Stimulated activated CD4-positive, alpha-beta T cell treated with anti-CD3 and anti-CD28 coated beads, Interleukin-2, amount 100 ng/mL, for 48 hours (primary cell): ENCODE measurements at places on chromosomes 12 and 14.

DNA sequence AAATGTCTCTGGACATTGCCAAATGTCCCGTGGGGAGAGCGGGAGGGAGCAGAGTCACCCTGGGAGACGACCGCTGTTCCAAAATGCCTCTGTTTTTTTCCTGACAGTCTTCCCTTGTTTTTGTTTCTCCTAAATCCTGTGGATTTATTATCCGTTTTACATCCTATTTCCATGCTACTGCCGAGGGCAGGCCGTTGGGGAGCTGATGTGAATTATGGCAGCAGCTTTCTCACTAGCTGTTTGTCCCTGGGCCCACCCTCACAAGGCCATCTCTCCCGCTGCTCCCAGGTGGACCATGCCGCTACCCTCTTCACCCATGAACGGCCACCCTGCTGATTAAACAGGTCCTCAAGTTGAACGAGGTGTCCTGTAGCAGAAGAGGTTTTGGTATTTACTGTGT is 55.2 kb downstream of the FBXL14 start:
- no peak for DNase-seq

DNA sequence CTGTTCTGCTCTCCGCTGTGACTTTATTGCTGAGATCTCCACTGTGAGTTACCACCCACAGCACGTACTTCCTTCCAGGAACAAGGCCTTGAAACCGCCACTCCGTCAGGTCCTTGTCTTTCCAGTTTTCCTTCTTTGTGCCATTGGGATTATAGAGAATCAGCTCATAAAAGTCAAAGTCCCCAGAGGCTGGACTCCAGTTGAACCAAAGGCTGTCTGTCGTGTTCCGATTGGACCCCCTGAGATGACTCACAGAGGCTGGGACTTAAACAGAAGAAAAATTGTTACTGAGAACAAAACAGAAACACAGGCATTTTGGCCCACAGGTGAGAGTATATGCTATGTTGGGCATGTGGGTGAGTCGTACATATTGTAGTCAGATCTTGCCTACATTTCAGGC is 76.6 kb downstream of the PTPRB start:
- no peak for DNase-seq

GRCh38 chr14:92939699-92940098 is 16.7 kb downstream of the CHGA start:
- DNase-seq = no peak

DNA sequence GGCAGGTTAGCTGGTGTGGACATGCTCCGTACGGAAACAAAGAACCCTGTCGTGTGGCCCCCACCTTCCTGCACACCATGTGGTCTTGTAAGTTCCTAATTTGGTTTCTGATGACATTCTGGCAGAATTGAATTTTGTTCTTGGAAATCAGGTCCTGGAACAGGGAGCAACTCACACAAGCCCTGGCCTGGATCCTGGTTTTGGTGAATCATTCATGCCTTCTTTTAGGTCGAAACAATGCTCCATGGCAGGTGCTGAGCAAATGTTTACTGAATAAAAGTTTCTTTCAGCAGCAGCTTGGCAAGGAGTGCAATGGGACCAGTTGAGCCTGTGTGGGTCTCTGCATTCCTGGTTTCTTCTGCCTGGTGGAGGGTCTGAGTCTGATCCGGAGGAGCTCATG is 978.4 kb downstream of the BCL11B start:
- no peak for DNase-seq

DNA sequence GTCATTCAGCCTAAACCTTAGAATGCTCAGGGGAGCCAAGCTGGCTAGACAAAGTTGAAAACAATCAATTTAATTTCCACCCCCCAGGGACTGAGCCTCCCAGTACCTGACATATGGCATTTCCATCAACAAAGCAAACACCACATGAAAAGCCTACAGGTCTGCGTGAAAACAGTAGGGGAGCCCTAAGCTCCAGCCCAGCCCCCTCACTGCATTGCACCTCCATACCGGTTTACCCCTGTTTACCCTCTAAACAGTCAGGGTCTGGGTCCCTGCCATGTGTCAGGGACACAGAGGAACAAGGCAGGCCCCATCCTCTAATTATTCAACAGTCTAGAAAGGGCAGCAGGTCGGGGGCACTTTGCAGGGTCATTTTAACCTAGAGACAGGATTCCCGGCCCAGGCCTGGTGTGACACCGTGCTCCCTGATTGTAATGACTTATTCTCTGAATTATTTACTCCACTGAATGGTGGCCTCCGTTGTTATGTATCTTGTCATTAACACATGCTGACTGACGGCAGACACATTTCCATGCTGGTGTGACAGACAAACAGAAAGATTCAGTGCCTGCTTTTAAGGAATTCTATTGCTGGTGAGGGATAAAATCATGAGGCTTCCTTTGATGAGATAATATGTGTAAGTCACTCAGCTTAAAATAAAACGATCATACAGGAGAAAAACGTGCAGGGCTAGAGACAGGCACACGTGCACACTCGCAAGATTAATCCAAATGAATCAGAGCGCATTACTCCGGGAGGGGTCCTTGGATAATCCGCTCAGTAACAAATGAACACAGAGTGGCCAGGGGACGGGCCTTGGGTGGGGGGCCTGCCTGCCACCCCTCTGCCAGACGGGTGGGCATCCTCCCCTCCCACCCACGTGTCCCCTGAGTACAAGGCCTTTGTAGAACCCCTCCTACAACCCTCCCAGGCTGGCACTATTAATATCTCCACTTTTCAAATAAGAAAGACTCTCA is 23.2 kb downstream of the CCDC88C start:
- no peak for DNase-seq

- no peak for DNase-seq
Observed at GRCh38 chr14:101821528-101821927, 60.0 kb downstream of the PPP2R5C start.
